ENCODE measurements at places on chromosomes 5 and 9.

DNA sequence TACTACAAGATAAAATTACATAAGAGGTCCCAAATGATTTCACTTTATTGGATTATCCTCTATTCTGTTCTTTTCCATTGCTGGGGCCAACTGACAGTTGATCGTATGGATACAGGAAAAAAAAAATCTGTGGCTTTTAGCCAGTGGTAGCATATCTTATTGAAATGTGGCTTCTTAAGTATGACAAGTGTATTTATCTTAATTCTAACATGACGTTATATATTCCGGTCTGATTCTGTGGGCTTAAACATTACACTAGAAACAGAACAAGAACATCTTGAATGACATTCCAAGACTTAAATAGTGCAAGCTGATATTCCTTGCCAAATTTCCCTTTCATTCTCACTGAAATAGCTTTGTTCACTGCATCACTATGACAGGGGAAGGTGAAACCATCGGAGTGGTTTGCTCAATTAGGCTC lies 117.9 kb downstream of the INSYN2B start:
- DNase-seq = no peak

DNA sequence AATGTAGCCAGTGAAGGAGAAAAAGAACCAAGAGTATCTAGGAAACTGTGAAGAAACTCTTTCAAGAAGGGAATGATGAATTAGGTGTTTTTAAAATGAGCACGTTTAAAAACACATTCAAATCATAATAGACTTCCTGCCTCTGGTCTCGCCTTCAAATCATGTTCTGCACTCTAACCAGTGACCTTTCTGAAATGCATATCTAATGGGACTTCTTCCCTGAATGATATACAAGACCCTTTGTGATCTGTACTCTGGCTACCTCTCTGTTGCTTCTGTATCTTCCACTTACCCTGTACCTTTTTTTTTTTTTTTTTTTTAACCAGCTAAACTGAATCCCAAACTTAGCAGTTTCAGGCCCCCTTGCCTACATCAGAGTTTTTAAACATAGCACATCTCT lies 19.5 kb downstream of the SRFBP1 start:
- DNase-seq = no peak

- DNase-seq = no peak
Measured at GRCh38 chr5:86716121-86716520, 98.4 kb downstream of the COX7C start.

DNA sequence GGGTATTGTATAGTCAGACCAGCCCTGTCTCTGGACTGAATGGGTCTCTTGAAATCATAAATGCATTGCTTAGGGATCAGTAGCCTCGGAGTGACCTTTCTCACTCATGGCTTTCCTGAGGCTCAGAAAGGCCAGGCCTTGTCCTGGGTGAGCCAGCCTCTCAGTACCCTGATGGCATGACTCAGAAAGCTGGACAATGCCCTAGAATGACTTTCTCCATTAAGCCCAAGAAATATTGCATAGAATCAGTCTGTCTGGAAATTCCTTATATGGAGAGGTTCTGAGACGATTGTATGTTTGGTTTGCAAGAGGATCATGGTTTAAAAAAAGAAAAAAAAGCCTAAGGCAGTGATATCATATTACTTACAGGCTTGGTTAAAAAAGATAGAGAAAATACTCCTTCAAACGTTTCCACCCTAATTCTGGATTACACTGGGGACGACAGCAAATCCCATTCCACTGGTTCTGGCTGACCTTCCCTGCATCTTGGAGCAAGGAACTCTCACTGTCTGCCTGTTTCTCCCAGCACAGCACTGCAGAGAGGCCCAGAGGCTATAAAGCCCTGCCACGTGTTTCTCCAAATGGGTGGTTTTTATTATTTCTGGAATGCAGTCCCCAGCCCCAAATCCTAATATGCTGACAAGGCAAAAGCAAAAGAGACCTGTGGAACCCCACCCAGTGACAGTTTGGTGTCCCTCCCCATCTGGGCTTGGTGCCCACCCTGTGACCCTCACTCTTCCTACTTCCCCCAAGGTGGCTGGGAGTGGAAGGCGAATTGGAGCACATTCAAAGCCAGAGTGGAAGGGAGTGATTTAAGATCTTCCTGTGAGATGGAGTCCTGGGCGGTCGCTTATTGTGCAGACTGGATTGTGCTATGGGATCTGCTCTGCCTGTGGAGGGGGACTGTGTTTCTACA lies 34.4 kb downstream of the MAP1B start:
- no peak for DNase-seq

- no peak for DNase-seq
Measured at GRCh38 chr5:163339148-163339547, 98.2 kb upstream of the CCNG1 start.

DNA sequence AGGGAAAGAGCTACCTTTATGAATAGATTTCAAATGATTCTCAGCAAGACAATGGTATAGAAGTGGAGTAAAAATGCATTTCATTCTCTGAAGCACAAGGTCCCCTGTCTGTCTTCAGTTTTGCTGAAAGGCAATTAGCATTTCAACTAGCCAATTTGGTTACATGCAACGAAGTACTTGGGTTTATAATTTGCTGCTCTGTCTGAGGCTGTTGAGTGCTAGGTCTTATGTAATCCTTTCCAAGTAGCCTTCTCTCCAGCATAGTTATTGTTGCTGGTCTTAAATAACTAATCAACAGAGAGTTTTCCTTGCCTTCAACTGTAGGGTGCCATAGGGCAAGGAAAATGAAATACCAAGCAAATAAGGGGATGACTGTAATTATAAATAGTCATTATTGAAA lies 4.5 kb downstream of the ADGRV1 start:
- DNase-seq = no peak

GRCh38 chr5:110735556-110735955 lies 3.3 kb upstream of the SLC25A46 start:
- DNase-seq = no peak

DNA sequence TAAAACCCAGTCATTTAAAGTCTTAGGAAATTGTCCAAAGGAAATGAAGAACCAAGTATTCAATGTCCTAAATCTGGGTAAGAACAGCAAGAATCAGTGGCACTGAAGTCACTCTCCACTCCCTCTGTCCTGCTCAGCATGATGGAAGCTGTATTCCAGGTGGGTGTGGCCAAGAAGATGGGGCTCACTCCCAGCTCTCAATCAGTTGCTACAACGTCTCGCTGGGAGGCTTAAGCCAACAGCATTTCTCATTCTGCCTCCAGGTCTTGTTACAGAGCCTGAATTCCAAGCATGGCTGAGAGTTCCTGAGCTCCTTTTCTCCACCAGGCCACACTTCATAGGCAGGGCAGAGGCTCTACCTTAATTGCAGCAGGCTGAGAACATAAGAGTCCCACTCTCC lies 41.2 kb upstream of the TRIO start:
- DNase-seq = no peak

- no peak for DNase-seq
Measured at GRCh38 chr9:108274971-108275370, 580.8 kb downstream of the ACTL7B start.

DNA sequence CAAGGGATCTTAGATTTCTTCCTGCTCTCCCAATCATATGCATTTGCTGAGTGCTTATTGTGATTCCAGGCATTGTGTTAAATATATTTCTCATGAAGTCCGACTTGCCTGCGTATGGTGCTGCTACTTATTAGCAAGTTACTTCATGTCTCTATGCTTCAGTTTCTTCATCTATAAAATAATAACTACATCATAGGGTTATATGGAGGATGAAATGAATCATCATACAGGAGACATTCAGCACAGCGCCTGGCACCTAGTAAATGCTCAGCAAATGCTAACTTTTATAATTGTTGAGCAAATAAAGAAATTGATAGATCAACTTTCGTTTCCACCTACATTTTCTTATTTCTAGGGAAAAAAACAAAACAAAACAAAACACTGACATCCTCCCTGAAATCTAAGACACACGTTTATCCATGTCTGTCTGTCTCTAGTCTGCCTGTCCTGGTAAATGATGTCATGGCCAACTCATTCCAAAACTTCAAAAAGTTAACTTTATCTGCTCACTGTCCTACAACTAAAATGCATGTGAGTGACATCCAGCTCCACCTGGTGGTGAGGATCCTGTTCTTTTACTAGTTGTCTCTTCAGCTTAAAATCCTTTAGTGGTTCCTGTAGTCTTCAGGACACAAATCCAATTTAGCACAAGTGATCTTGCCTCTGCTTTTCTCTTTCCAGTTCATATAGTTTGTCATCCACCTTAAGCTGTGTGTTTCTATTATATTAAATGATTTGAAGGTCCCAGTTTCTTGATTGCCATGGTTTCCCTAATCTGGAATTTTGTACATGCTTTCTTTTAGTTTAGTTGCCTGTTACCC lies 27.7 kb downstream of the PPP3R2 start:
- DNase-seq = no peak

DNA sequence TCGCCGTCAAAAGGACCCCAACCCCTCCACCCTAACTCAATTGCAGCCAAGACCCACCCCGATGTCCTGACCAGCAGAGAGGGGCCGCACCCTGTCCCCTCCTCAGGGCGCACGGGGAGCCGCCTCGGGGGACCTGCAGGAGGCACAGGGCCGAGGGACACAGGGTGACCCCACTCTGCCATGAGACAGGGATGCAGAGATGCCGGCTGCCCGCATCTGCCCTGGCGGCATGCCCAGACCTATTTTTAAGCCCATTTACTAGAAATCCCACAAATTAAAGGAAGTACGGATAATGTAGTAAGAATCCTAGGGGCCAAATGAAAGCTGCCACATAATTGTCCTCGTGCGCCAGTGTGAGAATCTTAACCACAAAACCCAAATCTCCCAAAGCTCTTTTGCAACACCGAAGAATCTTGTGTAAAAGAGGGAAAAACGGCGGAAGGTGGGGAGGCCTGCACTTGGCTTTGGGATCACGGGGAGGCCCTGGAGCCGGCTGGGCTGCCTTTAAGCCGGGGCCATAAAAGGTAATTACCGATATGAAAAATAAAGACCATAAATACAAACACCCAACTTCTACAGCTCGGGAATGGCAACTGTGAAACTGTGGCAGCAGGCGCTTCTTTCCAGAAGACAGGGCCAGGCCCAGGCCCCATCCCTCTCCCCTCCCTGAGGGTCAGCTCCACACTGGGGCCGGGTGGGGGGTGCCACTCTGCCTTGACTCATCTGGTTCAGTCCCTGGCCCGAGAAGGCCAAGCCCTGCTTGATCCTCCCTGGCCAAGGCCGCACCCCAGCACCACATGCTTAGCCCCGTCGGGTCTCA lies 35.0 kb downstream of the NACC2 start:
- peak; percentile 51 for DNase-seq

DNA sequence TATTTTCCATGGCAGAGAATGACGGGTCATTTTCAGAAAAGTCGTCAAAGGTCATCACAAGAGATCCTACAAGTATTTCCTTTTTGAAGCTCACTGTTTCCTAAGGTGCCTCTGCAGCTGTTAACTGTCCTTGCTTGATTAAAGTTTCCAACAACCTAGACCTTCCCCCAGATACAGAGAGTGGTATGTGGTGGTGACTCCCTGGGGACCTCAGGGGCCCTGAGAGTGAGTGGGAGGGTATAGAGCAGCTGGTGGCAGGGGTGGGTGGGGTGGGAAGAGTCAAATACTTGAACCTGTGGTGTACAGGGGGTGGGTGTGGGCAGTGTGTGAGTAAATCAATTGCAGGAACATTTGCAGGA lies 1.6 kb upstream of the CD72 start:
- DNase-seq = no peak

DNA sequence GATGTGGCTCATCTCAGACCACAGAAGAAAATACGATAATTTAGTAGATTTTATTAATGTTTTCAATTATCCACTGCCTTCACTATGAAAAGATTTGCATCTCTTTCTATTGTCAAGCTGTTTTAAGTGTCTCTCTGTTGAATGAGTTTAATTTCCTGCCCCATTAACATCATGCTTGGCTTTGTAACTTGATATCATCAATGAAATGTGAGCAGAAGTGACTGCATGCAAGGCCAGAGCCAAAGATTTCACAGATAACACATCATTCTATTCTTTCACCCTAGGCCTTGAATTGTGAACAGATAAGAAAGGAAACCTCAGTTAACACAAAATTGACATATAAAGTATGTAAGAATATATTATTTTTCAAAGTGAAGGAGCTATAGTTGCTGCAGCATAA lies 986.4 kb upstream of the CDH18 start:
- DNase-seq = no peak

- DNase-seq = no peak
Measured at GRCh38 chr9:115808695-115809094, 344.9 kb upstream of the PAPPA start.

GRCh38 chr5:172887692-172888091 lies 53.6 kb downstream of the ERGIC1 start:
- no peak for DNase-seq

DNA sequence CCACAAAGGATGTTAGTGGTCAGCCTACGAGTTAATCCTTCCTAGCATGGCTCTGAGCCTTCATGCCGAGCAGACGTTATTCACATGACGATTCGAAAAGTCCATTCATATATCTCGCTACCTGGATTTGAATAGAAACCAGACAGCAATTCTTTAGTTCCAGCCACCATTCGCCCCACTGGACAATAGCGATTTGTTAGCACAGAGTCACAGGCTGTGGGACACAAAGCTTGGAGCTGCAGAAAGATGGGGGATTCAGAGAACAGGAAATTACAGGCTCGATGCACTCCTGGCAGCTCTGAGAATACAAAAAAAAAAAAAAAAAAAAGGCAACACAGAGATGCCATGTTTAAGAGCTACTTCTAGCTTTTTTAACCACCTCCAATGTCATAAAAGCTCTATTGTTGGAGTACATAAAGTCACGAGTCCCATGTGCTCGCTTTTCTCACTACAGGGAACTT lies 110.7 kb downstream of the NR6A1 start:
- DNase-seq = no peak

DNA sequence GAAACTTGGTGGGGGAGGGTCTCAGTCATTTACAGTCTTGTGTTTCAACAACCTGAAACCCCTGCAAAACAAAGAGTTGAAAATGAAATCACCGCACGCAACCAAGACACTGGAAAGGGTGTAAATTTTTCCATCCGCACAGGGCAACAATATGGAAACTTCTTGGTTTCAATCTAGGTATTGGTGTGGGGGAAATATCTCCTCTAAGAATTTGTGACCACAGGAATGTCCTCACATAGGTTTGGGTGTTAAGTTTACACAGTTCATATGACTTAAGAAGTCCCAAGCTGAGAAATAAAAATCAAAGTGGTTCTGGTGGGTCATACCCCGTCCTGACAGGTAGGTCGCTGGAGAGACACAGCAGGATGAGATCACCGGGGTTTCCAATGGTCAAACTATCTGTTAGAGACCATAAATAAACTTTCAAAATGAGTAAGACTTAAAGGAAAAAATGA lies 51.9 kb upstream of the PIP5K1B start:
- no peak for DNase-seq

DNA sequence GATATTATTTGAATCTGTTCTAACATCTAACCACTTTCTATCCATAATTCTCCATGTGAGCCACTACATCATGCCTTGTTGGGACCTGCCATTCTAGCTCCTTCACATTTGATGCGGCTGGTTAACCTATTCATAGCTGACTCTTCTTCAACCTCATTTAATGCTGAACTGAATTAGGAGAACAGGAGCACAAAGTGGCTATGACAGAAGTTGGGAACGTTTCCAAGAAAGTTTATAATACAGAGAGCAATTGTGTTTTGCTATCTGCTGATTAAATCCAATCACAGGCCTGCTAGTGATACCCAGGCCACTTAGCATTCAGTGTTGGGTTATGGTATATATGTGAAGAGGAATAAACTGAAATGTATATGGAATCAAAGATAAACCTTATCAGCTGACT lies 440.3 kb downstream of the PTPRD start:
- no peak for DNase-seq
